ENCODE measurements at places on chromosomes 11 and 22. TPM values are rescaled to one million over a fixed set of nuclear protein-coding genes. Genes with fewer than 3 reads are reported as not detected.

DNA sequence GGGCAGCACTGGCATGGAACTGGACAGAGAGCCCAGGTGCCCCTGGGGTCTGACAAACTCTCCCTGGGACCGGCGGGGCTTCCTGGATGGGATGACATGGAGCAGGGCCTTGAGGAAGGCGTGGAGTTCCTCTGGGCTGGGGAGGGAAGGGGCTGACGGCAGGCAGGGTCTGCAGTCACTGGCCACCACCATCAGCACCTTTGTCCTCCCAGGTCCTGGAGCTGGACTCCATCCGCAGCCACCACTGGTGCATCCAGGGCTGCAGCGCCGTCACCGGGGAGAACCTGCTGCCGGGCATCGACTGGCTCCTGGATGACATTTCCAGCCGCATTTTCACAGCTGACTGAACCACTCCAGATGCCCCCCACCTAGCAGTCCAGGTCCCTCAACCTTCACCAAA, 5.7 kb upstream of the SNX15 start:
- DNase-seq: no peak

- DNase-seq: no peak
These were observed 172.6 kb upstream of the LUZP2 start for GRCh38 chr11:24324211-24324610.

- no peak for DNase-seq
These were observed 32.3 kb downstream of the ACO2 start for GRCh38 chr22:41501209-41501608.

- DNase-seq: no peak
These were observed 15.8 kb upstream of the ZC3H12C start for GRCh38 chr11:110077346-110077745.

- DNase-seq: no peak
These were observed 11.4 kb downstream of the UBE2L6 start for GRCh38 chr11:57556041-57556440.

APOBEC3F gene
- total RNA-seq: 25.8 TPM

TMEM121B gene
- total RNA-seq: 0.05 TPM

DNA sequence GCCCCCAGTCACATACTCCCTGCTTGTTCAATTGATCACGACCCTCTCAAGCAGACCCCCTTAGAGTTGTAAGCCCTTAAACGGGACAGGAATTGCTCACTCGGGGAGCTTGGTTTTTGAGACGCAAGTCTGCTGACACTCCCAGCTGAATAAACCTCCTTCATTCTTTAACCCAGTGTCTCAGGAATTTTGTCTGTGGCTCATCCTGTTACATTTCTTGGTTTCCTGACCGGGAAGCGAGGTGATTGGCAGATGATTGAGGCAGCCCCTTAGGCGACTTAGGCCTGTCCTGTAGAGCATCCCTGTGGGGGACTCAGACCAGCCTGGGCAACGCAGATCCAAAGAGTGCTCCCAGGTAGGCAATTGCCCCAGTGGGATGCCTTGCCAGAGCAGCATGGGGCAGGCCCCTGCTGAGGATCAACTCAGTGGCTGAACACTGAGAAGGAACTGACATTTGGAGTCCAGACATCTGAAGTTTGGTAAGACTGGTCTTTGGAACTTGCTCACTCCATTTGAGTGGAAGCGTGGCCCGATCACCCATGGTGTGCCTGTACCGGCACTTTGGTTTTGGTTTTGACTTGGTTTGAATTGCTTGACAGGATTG, 51.5 kb downstream of the NEU3 start:
- no peak for DNase-seq

DNA sequence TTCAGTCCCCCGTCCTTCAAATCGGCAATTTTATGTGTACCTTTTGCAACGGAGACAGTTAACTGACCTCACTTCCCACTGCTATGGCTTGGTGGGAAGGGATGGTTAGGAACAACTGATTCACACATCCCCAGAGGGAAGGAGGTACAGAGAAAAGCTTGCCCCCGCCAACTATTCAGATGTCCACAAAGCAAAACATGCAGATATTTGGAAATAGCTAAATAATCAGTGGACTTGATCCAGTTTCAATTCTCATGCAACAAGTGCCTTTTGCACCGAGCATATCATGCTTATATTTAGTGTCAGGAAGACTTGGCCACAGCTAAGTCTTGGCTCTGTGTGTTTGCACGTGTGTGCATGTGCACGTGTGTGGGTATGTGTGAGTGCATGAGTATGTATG, 144.6 kb downstream of the SNX19 start:
- no peak for DNase-seq

- DNase-seq: peak; percentile 93
These were observed 2.8 kb upstream of the CDKN1C start for GRCh38 chr11:2888266-2888968.

SCO2 gene
- total RNA-seq: 4.8 TPM

DNA sequence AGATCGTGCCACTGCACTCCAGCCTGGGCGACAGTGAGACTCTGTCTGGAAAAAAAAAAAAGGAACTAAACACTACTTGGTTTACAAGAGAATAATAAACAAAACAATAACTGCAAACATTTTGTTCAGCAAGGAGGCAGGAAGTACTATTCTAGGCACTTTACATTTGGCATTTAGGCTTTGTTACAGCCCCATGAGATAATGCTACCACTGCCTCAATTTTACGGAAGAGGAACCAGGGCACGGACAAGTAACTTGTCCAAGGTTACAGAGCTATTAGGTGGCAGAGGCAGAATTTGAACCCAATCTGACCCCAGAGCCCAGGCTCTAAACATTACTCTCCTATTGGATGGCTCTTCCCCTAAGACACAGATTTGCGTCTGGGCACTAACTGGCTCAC, 108.7 kb upstream of the AKIP1 start:
- no peak for DNase-seq

DNA sequence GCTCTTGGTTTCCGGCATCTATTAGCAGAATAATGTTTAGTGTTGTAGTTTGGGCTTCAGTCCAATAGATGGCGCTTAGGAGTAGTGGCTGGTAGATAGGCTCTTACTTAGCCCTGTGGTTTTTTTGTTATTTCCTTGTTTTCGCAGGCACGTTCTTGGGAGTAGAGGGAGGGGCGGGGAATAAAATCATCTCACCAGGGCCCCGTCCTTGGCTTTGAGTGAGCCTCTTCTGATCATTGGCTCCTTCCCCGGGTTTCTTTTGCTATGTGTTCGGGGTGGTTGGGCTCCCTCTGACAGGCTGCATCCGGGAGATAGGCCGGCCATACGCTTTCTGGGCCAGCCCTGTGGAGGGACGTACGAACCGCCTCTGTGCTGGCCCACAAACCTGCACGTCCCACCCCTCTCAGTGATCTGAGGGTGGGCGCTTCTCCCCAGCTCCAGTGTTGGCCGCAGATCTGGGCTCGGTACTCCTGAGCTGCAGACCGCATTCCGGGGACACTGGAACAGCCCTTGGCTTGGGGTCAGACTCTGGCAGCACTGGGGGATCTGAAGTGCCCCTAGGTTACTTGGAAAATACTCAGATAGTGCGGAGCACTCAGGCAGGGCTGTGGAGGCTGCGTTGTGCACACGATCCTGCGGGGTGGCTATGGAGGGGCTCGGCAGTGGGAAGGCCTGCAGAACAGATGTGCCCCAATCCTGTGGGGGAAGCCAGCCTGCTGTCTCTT, 217.0 kb downstream of the DYNC2H1 start:
- no peak for DNase-seq

DNA sequence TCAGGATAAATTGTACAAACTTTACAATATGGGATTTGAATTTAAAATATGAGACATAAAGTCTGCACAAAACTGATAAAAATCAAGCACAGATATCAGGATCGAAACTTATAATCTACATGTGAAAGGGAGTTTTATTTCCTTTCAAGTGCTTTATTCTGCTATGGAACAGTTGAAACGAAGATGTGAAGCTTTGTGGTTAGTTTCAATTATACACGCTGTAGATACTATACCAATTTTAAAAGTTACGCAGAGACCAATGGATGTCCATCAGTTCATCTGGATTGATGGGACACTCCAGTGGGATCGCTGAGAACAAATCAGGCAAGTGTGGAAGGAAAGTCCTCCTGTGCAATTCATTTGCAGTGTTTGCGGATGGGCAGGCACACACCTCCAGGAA, 34.5 kb upstream of the CAT start:
- no peak for DNase-seq

- DNase-seq: no peak
These were observed 113.6 kb downstream of the VPREB1 start for GRCh38 chr22:22358152-22358551.

ACTN3 gene
- 0.31 TPM for total RNA-seq

DNA sequence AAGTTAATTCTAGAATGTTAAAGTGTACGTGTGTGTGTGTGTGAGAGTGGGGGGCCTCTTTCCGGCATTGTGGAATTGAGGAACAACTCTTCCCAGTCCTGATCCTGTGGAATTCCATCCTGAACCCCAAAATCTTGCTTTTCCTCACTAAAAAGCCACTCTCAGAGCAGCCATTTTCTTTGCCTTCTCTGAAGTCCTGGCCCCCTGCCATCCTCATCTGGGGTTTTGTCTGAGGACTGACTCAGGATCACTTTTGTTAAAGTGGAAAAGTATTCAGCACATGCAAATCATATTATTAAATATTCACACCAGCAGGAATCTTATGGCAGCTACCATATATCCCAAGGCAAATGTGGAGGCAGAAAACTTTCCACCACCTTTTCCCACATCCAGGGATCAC, 3.8 kb downstream of the SCN4B start:
- no peak for DNase-seq

DNA sequence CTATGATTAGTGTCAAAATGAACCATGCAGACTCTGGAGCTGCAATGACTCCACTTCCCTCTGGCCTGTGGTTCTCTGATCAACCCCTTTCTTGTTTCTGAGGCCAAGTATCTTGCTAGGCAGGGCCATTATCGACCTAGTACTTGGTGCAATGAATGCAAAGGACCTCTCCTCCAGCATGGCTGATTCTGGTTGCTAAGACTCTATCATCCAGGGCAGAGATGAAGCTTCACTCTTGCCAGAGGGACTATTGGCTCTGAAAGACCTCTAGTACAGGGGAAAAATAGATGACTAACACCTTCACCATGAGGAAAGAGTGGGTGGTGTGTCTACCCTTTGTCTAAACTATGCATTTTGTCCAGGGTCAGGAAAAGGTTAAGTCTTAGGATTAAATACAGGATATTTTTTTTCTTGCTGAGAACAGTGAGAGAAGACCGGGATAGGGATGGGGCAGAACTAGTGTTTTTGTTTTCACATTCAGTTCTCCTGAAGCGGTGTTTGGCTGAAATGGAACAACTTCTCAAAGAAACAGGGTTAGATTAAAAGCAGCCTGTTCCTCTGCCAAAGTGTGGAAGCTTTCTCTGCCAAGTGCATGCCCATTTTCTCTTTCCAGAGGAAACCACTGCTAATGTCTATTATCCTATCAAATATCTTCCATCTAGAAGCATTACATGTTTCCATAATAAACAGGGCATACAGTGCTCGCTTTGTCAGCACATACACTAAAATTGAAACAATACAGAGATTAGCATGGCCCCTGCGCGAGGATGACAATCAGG, 5.0 kb upstream of the MTFP1 start:
- DNase-seq: no peak

GAS2L1 gene
- total RNA-seq: 1.5 TPM

- DNase-seq: no peak
These were observed 16.9 kb downstream of the SMIM38 start for GRCh38 chr11:69172674-69173073.

DNA sequence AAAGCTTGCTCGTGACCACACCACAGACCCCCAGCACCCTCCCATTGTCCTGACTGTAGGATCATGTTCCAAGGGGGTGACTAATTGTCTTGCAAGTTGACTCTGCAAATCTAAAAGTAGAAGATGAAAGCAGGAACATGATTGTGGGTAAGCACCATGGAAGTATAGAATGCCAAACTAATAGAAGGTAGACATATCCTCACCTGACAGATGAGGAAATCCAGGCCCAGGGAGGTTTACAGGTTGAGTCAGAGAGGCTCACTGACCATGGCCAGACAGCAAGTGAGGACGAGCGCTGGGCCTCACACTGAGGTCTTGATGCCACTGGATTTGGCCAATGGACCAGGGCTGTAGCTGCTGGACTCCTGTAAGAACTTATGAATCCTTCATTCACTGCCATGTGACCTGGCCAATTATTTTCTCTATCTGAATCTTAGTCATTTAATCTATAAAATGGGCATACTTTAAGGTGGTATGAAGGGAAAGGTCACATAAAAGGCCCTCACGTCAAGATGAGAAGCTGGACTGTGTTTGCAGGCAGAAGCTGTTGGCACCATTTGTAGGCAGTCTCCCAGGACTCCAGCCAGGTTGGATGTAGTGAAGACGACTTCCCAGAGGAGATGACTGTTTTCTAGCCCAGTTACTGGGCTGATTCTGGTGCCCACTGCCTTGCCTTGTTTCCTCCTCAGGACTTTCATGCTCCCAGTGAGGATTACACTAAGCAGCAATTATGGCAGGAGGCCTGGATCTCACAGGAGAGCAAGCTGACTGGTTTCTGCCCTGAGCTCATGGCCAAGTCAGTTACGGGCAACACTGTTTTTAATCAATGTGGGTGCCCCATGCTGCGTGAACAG, 54.6 kb downstream of the GAB4 start:
- no peak for DNase-seq

- no peak for DNase-seq
These were observed 16.5 kb upstream of the DGCR8 start for GRCh38 chr22:20063271-20064139.

RAB38 gene
- total RNA-seq: 1.7 TPM

DNA sequence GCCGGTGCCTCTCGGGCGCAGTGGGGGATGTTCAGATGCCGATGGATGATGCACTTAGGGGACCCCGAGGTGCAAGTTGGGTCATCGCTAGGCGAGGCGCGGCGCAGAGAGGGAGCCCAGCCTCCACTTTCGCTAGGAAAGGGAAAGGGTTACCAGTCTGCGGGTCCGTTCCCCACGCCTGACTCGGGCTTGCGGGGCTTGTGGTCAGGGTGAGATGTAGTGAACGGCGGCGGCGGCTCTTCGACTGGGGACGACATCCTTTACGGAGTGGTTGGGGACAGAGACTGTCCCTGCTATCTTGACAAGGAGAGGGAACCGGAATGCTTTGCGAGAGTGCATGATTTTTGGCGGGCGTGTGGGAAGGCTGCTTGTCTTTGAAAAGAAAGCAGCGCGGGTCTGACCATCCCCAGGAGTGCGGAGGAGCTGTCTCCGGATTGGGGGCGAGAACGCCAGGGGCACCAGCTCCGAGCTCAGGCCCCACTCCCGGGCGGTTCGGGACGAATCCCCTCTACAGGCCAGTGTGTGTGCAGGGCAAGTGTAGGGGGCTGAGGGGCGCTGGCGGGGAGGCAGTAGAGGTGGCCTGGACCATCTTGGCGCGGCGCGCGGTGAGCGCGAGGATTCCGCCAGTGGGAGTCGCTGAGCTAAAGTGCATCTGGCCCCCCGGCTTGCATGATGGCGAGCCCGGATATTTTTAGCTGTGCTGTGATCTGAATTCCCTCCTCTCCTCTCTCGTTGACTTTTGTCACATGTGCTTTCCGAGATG, 1.1 kb downstream of the FAT3 start:
- no peak for DNase-seq

OR4X1 gene
- not detected for total RNA-seq

- DNase-seq: no peak
These were observed 36.3 kb upstream of the LYVE1 start for GRCh38 chr11:10604798-10605197.

GRCh38 chr11:68583041-68583446, 101.3 kb upstream of the GAL start:
- DNase-seq: no peak

All from activated naive CD4-positive, alpha-beta T cell treated with anti-CD3 and anti-CD28 coated beads, Interleukin-2, amount 50 U/mL, for 72 hours (primary cell).